ENCODE measurements at places on chromosomes 13 and 19.

DNA sequence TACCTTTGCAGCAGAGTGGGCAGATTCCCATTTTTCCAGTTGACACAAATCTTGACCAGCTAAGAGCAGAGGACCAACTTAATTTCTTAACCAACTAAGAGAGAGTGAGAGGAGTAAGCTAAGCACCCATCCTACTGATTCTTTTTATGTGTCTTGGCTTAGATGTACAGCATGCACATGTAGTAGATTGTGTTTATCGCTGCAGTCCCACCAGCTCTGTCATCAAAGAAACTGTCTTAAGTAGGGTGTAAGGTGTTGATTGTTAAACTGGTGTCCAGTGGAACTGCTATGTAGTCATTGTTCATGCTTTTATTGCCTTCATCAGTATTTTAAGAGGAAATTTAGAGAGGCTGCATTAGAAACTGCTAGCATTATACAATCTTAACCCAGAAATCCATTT lies 9.0 kb upstream of the UFM1 start:
- DNase-seq = no peak

DNA sequence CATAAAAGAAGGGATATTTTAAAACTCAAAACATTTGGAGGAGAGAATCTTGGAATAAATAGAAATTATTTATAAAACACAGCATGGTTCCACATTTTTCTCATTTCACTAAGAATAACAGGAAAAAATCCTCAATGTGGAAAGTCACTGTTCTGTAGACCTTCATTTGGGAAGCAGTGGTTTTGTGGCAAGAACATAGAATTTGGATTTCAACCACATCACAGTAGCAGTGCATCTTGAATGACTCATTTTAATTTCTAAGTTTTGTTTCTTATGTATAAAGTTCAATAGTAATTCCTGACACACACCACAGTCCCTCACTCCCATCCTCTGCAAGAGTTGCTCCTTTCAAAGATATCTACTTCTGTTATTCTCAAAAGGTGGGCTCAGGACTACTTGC lies 264.0 kb downstream of the ENOX1 start:
- peak; percentile 38 for DNase-seq

DNA sequence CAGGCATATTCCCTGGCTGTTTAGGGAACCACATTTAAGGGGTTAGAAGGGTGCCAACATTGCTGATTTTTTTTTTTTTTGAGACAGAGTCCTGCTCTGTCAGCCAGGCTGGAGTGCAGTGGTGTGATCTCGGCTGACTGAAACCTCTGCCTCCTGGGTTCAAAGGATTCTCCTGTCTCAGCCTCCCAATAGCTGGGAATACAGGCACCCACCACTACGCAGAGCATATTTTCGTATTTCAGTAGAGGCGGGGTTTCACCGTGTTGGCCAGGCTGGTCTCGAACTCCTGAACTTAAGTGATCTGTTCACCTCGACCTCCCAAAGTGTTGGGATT lies 7.8 kb upstream of the CRX start:
- DNase-seq = no peak

GRCh38 chr13:28636677-28637317 lies 22.1 kb upstream of the POMP start:
- peak; percentile 88 for DNase-seq

DNA sequence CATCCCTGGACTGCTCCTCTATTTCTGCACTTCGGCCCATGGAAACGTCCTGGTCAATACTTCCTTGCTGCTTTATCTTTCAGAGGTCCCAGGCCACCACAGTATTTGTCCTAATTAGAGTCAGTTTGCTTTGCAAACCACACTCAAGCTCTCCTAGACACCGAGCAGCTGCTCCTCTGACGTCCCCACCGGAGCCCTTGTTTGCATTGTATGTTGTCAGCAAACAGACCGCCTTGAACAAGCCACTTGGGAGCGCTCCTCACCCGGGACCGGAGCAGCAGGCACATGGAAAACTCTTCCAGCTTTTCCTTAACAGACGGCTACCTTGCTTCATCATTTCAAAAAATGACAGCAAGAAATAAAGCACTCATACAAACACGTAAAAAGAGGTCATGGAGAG lies 51.5 kb upstream of the GTF3A start:
- no peak for DNase-seq

DNA sequence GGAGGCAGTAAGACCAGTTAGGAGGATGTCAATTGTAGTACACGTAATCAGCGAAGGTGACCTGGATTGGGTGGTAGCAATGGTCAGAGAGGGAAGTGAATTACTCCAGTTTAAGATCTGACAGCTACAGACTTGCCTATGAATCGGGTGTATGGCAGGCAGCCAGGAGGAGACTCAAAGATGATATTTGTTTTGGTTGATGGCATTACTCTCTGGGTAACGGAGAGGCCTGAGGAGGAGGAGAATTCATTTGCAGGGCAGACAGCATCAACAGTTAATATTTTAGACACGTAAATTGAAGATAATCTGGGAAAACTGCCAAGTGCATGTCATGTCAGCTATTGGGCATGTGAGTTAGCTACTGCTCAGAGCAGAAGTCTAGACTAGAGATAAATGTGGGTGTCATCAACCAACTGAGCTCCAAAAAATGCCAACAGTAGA lies 109.2 kb downstream of the SGCG start:
- peak; percentile 65 for DNase-seq

DNA sequence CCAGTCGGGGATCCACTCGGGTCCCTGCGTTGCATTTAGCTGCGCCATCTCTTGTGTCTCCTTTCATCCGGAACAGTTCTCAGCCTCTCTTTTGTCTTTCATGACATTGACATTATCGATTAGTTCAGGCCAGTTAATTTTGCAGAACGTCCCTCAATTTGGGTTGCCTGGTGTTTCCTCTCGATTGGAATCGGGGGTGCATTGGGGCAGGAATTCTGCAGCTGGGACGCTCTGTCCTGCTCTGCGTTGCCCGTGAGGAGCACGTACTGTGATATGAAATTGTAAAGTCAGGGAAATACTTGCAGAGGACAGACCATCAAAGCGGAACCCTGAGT lies 22.4 kb downstream of the MARK4 start:
- no peak for DNase-seq

- no peak for DNase-seq
These were observed 19.5 kb downstream of the COMP start for GRCh38 chr19:18771328-18772242.

- no peak for DNase-seq
These were observed 48.0 kb downstream of the RFC3 start for GRCh38 chr13:33865945-33866344.

DNA sequence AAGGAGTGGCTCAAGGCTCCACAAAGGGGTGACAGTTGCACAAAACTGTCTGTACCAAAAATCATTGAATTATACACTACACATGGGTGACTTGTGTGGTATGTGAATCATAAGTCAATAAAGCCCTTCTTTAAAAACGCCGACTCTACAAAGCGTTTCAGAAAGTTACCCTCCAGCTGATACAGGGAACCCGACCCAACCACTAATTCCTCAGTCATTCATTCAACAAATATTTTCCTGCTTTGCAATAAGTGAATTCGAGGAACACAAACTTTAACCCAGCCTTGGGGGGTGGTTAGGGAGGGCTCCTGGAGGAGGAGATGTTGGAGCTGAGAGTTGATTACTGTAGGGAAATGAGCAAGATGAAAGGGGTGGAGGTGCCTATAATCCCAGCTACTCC lies 32.0 kb downstream of the LTBP4 start:
- peak; percentile 74 for DNase-seq

DNA sequence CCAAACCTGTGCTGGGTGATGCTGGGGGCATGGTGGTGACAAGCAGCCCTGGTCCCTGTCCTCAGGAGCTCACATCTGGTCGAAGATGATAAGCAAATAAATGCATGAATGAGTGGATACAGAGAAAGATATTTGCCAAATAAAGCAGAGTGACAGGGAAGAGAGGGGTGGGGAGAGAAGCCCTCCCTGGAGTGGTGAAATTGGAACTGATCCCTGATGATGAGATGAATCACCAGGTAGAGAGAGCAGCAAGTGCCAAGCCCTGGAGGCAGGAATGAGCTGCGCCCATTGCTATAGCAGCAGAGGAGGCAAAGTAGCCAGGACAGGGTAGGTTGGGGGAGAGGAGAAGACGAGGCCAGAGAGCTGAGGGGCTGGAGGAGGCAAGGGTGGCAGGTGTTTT lies 13.7 kb downstream of the FXYD5 start:
- peak; percentile 72 for DNase-seq

DNA sequence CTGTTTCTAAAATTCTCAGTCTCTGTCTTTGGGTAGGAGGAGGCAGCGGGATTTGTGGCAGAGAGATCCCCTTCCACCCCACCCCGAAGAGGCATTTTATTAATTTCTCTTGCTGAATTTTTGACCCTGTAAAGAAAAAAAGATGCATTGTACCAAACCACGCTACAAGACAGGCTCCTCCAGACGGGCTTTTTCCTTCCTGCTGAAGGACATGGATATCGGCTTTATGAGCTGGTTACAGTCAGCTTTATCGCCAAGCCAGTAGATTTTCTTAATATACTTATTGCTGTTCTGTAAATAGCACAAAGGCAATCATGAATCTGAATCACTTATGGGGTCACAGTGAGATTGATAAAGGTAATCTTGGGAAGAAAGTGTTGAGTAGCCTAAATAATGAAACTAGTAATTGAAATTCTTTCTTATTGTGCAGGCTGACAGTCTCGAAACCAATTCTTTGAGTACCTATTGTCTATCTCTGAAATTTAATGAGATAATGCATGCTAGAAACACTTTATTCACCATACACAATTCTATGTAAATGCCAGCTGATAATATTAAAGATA lies 24.5 kb downstream of the MBNL2 start:
- DNase-seq = no peak

GRCh38 chr13:88294368-88294767 lies 623.2 kb downstream of the SLITRK5 start:
- no peak for DNase-seq

DNA sequence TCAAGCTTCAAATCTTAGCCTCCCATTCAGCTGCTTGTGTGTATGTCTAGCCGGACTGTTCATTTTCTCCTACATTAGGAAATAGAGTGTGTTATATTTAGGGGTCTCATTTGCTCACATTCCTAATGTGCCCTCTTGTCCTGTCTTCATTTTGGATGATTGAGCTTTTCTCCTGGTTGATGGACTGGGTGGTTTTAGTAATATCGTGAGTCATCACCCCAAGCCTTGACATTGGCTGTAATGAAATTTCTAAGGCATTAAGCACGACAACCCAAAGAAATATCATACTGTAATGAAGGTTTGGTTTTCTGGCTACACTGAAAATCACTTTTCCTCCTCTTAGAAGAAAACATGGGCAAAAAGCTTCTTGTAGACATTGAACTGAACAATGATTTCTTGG lies 110.7 kb upstream of the WASF3 start:
- DNase-seq = peak; percentile 41
